Fibroblast of skin of right biceps (primary cell): ENCODE measurements at places on chromosomes 13 and 19.

DNA sequence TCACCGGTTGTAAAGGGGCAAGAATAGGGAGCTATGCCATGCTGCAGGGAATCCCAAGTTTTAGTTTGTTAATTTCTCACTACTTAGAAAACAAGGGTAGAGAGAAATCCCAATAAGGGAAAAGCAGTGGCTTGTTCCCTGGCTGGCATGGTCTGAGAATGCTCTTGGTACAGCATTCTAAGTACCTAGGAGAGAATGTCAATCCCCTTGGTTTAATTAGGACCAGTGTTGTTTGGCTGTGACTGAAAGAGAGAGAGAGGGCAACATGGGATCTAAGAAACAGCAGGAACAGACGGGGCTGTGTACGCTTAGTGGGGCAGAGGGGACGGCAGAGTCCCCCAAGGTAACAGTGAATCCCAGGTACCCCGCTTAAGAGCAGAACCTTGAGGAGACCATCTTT, 228.8 kb downstream of the PCDH9 start:
- no peak for DNase-seq

GRCh38 chr13:49343255-49343654, 95.5 kb downstream of the CDADC1 start:
- DNase-seq, result no peak

- DNase-seq, result no peak
These were observed 14.3 kb downstream of the DPRX start for GRCh38 chr19:53646144-53646543.

DNA sequence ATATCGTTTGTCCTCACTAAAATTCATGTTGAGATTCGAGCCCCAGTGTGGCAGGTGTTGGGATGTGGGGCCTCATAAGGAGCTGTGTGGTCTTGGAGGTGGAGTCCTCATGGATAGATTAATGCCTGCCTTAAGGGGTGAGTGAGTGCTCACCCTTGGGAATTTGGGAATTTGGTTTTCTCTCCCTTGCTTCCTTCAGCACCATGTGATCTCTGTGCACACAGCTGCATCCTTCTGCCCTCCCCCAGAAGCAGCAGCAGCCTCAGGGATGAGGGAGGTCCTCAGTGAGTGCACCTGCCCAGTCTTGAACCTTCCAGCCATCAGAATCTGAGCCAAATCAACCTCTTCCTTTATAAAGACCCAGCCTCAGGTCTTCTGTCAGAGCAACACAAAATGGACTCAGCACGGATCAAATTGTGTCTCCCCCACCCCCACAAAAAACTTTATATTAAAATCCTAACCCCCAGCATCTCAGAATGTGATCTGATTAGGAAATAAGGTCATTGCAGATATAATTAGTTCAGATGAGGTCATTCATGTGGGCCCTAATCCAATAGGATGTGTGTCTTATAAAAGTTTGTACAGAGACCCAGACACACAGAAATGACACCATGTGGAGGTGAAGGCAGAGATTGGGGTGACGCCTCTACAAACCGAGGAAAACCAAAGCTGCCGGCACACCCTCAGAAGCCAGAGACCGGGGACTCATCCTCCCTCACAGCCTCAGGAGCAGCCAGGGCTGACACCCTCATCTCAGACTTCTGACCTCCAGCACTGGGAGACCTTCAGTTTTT, 12.9 kb downstream of the CYTH2 start:
- DNase-seq, result peak; percentile 53

DNA sequence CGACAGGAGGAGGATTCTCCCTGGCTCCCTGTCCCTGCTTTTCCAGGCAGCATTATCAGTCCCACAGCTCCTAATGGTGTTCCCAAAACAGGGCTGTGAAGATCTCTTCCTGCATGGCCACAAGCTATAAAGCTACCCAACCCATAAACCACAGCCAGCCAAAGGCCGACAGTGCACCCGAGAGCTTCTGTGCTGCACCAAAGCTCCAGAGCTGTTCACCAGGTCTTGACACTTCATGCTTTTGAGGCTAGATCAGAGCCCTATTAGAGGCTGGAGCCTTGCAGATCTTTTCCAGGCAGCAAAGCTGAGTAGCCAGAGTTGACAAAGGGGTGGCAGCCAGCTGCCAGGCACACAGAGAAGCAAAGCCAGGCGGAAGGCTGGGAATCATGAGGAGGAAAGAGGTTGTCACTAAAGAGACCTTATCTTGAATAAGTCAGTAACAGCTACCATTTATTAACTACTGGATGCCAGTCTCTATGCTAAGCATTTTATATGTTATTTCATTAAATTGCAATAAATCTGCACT, 180.4 kb downstream of the KATNAL1 start:
- no peak for DNase-seq

- DNase-seq, result no peak
These were observed 54.0 kb downstream of the KCNRG start for GRCh38 chr13:50069261-50069660.

GRCh38 chr13:42614436-42615035, 40.6 kb downstream of the TNFSF11 start:
- no peak for DNase-seq
